GOT3 (cell line): ENCODE measurements at places on chromosomes 5 and 9.

- DNase-seq = no peak
Observed at GRCh38 chr9:119758241-119758640, 389.0 kb upstream of the BRINP1 start.

DNA sequence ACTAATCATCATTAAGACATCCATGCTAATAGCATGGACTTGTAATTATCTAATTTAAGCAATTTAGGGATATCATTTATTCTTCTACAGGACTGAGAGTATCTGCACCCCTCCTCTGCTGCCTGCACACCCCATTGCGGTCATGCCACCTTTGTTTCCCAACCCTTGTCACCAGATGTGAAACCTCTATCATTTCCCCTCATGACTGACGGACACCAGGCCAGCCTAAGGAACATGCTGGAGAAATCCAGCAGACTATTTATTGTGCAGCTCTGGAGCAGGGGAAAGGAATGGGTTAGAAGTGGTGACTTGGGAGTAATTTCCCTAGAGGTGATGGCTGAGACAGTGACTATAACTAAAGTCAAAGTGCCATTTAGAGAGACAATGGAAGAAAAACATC lies 40.7 kb downstream of the UGCG start:
- no peak for DNase-seq

GRCh38 chr5:170110403-170111087 lies 4.8 kb downstream of the FOXI1 start:
- DNase-seq = no peak

GRCh38 chr9:23826120-23826629 lies at the start of gene ELAVL2:
Gene ELAVL2, minus strand, starts transcription at chr9:23826240. Its CDS starts 64,006 bp downstream, at chr9:23762234.
- peak; percentile 56 for DNase-seq

DNA sequence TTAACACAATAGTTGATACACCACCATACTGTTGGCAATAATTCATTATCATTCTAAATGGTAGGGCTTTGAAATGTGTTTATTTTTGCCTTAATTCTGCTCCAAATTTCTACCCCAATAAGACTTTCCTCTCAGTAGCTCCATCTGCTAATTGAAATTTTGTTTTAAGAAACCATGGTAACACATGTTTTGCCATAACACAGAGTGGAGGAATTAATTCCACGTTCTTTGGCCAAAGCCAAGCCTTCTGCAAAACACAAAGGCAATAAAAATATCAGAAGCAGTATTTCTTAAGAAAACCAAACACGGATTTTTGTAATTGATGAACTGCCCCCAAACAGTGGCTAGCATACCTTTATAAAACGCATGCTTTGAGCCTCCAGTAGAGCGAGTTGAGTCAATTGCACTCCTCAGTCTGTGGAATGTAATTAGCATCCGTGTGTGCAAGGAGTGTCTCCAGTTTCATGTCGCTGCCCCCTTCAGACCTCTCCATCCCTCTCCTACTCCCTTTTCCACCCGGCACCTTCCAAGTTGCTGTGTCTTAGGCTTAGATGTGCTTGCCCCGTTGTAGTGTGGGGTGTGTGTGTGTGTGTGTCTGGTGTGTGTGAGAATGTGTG lies 58.2 kb upstream of the CKS2 start:
- DNase-seq = no peak

DNA sequence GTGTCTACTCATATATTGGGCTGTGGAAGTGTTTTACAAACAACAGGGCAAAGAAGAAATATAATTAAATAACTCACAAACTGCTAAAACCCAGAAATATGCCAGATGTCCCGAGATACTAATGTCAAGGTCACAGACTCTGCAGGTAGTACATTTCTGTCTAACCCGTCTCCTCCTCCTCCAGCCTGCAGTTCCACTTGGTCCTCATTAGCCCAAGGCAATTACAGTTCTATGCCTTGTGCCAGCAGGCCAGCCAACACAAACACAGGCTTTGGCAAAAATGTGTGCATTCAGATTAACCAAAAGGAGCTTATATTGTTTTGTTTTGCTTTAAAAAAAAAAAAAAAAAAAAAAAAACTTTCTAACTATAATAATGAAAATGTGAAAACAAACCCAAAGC lies 148.8 kb downstream of the MYO10 start:
- DNase-seq = no peak

- no peak for DNase-seq
Observed at GRCh38 chr9:133429641-133430161, 7.5 kb downstream of the ADAMTS13 start.

DNA sequence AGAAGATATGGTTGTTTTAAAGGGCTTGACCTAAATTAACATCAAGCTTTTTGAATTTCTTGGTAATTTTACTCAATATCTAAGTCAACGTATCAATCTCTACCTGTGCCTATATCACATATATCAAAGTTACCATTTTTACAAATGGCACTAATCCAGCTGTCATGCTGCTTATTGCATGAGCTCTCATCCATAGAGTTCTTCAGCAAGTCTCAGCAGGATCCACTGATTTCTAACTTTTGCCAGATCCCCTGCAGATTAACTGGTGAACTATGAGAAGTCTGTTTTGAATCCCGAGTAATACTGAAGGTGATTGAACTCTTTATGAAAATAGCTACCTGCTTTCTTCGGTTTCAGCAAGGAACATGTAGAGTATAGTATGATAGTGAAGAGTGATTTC lies 1239.8 kb upstream of the ACO1 start:
- DNase-seq = no peak
